ENCODE measurements at places on chromosomes 3 and 15.

DNA sequence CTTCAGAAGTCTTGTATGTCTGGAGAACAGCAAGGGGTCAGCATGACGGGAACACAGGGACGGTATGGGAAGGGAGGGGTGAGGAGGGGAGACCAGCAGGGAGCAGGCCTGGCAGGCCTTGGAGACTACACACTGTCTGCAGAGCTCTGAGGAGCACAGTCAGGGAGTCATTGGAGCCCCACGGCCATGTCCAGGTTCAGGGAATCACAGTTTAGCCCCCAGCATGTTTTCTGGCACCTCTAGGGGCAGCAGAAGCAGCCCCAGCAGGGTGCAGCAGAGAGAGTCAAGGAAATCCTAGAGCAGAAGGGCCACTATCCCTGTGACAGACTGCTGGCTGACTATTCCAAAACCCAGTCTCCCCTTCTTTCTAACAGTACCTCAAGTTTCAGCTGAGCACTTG lies 3.2 kb downstream of the LAMP3 start:
- DNase-seq: no peak

DNA sequence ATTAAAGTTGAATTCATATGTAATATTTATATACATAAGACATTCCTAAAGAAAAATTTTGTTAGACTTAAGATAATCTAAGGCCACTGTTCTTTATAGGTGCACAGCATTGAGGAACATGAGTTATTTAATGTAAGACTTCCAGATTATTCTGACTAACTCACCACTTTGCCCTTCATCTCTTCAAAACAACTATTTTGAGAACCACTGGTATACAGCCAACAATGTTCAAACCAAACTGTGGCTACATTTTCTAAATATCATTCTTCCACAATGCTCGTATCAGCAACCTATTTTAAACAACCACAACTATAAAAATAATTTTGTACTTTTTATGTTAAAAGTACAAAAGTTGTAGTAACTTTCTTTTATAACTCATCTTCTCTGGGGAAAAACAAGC lies 199.8 kb upstream of the ALCAM start:
- DNase-seq: no peak

GRCh38 chr15:99932676-99933402 lies 199.6 kb upstream of the LYSMD4 start:
- DNase-seq: no peak

DNA sequence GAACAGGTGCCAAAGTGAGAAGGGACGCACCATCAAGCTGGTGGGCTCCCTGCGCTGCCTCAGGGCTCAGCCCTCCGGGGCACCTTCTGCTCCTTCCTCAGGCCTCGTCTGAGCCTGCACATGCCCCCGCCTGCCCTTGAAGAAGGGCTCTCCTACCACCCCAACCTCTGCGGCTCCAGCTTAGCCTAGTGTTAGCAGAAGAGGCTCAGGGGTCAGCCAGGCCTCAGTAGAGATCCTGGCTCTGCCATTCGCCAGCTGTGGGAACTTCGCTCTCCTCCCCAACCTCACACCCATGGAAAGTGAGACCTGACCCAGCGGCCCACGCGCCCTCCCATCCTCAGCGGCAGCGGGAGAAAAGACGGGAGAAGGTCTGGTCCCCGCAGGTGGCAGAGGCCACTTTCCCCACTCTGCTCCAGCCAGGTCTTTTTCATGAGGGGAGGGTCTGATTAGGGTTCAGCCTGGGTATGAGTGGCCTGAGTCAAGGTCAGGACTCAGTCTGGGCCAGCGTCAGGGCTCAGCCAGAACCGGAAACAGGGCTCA lies 8.2 kb downstream of the GRIP2 start:
- DNase-seq: no peak

- DNase-seq: no peak
Measured at GRCh38 chr3:97927704-97928103, 44.5 kb downstream of the RIOX2 start.

DNA sequence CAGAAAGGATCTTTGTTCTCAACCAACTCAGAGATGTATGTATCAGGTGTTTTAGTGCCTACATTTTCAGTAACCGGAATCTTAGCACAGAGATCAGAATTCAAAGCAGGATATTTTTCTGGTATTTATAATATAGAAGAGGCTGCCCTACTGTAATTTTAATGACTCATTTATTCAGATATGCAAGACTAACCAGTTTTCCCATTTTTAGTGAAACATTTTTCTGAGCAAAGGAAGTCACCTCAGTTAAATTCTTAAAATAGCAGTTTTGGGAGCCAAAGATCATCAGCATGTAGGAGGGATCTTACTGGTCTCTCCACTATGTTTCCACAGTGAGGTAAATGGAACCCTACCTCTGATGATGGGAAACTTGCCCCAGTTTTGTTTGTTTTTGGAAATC lies 42.0 kb downstream of the SRP14 start:
- no peak for DNase-seq

GRCh38 chr15:76330080-76330680 lies 6.4 kb upstream of the ISL2 start:
- DNase-seq: no peak

DNA sequence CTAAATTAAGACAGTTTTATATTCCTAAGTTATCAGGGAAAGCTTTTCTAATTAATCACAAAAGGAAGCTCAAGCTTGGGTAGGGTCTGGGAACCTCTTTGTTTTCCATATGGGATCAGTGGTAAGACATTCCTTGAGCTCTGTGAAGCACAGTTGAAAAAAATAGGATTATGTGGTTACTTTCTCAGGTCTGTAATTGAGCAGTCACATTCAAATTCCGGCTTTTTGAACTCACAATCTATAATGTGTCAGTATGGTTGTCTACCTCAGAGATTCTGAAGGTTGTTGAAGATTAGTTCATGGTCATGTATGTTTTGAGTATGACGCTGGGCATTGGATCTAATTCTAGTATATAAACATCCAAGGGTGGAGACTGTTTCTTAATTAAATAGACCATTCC lies 364.5 kb downstream of the LPP start:
- no peak for DNase-seq

- DNase-seq: no peak
Measured at GRCh38 chr3:115517457-115518050, 105.8 kb upstream of the GAP43 start.

GRCh38 chr15:49848282-49848724 lies 227.5 kb downstream of the DTWD1 start:
- DNase-seq: no peak

DNA sequence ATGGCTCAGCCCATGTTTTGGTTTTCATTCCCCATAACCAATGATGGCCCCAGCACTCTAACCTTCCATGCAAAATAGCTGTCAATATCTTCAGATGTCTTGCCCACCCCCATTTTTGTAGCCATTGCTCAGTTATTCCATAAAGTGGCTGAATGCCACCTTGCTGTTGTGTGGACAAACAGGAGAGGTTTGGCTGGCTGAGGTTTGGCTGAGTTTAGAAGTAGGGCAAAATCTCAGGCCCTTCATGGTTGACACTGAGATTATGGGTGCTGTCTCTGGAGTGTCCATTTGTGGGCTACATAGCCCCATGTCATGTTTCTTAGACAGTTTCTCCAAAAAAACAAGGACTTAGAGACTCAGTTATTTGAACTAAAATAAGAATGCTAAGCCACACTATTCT lies 96.9 kb downstream of the TCF12 start:
- no peak for DNase-seq

GRCh38 chr3:13963137-13963886 lies 83.4 kb upstream of the WNT7A start:
- no peak for DNase-seq

DNA sequence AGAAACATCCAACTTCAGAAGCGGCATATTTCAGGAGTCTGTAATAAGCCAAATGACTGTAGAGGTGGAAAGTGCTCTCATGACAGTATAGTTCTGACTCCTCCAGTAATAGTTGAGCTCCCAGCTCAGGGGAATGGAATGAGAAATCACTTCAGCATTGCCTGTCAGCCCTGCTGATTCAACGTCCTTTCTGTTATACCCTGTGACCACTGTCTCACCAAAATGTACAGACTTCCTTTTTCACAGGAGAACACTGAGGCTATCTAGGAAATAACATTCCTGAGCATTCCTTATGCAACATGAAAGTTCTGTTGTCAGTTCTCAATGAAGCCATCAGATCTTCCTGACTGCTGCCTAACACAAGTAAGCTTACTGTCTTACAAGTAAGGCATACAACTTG lies 284.5 kb upstream of the MME start:
- DNase-seq: no peak

DNA sequence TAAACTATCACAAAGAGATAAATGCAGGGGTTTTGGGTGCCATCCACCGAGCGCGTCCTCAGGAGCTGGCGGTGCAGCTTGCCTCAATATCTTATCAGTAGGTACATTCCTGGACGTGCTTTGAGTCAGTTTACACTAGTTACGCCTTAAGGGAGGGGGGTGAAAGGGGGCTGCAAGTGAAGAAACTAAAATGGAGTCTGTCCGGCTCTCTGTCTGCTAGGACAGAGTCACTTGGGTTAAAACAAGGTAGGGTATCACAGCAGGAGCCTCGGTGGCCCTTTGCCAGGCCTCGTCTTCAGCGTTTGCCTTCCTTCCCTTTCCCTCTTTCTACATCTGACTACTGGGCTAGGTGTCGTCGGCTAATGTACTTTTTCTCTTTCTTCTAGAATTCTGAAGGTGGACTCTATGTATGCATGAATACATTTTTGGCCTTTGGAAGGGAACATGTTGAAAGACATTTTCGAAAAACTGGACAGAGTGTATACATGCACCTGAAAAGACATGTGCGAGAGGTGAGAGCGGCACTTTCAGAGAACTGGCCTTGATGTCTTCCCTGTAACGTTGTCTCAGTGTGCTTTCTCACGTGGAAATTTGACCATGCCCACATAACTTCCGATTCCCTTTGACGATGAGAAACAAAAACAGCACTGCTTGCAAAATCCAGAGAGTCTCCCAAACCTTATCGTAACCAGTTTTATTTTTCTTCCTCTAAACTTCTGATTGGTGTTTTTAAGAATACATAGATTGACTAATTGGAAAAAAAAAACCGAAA lies 28.8 kb downstream of the USP13 start:
- DNase-seq: no peak

- DNase-seq: no peak
Measured at GRCh38 chr3:110956081-110956480, 115.5 kb upstream of the NECTIN3 start.

GRCh38 chr3:25023876-25024275 lies 404.2 kb upstream of the RARB start:
- DNase-seq: no peak

DNA sequence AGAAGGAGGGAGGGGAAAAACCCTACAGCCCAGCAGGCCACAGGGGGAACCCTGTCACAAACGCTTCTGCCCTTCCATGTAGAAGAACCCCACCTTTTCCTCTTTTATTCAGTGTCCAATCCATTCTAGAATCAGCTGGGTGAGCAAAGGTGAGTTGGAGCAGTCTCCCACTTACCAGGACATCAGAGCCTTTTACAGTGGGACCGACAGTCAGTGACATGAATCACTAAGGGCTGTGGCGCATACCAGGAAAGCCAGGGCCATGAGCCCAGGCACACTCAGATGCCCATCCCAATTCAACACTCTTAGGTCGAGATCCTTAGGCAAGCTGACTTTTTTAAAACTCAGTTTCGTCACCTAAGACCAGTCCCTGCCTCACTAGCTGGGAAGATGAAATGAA lies 146.1 kb downstream of the AQP9 start:
- DNase-seq: no peak

GRCh38 chr3:35241236-35241635 lies 398.1 kb upstream of the ARPP21 start:
- DNase-seq: no peak

GRCh38 chr3:178773358-178773757 lies 237.1 kb downstream of the KCNMB2 start:
- no peak for DNase-seq

GRCh38 chr3:72214066-72214951 lies 429.4 kb upstream of the PROK2 start:
- no peak for DNase-seq

DNA sequence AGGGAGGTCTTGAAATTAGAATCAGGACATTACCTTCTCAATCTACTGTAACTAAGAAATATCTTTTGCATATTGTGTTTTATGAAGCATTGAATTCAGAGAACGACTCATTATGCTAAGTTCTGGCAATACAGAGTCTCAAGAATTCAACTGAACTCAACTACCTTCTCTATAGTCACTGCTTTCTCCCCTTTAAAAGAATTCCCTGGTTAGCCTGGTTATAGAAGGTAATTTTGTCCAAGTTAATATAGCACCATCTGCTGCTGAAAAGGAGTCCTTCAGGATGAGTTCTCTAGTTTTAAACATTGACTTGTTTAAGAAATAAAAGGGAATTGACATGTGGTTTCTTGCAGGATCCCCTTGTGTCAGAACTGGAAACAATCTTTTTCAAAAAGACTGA lies 60.2 kb downstream of the IL16 start:
- DNase-seq: no peak

DNA sequence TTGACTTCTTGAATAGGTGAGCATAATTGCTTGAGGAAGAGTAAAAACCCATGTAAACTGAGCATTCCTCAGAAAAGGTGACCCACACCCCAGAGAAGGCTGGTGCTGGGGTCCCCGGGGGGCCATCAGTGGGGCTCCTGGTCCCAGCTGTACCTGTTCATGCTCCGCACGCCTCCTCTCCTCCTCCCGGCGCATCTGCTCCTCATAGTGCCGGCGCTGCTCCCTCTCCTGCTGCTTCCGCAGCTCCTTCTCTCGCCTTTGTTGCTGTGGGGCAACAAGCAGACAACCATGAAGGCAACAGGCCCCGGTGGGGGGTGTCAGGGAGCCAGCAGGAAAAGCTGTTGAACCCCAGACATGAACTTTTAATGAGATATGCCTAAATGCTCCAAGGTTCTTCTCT lies 113.7 kb upstream of the SLC2A2 start:
- no peak for DNase-seq

DNA sequence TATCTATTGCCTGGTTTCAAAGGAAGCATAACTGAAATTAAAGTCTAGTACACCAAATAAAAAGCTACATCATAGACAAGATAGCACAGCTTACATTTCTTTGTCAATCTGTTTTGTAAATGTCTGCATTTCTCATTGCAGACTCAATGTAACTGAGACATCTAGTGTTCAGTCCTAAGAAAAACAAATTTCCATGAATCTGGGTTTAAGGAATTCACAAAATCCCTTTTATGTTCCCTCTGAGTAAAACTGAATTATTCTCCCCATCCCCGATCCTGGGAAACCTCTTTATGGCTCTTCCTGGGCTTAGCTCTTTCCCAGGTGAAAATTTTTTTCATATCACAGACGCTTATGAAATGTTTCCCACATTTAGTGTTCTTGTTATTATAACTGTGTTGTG lies 21.6 kb upstream of the RASA2 start:
- DNase-seq: no peak

- no peak for DNase-seq
Measured at GRCh38 chr3:160797356-160797755, 41.3 kb downstream of the PPM1L start.

DNA sequence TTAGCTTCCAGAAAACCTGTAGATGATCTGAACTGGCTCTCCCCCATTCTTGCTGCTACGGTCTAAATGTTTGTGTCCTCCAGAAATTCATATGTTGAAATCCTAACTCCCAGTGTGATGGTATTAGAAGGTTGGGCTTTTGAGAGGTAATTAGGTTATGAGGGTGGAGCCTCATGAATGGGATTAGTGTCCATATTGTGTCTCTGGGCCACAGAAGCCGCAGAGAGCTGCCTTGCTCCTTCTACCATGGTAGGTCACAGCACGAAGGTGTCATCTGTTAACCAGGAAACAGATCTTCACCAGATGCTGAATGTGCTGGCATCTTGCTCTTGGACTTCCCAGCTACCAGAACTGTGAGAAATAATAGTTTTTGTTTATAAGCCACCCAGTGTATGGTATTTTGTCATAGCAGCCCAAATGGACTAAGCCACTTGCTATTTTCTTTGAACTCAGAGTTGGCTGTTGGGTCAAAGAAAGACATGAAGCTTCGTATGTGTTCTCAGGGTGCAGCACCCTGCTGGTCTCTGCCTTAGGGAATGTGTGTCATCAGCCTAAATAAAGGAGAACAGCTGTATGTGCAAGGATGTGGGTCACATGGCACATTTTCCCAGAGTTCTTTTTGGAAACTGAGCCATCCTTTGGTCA lies 317.5 kb upstream of the SLCO3A1 start:
- DNase-seq: no peak

Measured in nucleus accumbens (tissue), 56 donors.